ENCODE measurements at places on chromosomes 3 and 15. TPM values are rescaled to one million over a fixed set of nuclear protein-coding genes. Genes with fewer than 3 reads are reported as not detected.

GRCh38 chr3:189983612-189984011 is 137.1 kb downstream of the P3H2 start:
- no peak for DNase-seq

The MFGE8 gene
- total RNA-seq = 38.8 TPM

DNA sequence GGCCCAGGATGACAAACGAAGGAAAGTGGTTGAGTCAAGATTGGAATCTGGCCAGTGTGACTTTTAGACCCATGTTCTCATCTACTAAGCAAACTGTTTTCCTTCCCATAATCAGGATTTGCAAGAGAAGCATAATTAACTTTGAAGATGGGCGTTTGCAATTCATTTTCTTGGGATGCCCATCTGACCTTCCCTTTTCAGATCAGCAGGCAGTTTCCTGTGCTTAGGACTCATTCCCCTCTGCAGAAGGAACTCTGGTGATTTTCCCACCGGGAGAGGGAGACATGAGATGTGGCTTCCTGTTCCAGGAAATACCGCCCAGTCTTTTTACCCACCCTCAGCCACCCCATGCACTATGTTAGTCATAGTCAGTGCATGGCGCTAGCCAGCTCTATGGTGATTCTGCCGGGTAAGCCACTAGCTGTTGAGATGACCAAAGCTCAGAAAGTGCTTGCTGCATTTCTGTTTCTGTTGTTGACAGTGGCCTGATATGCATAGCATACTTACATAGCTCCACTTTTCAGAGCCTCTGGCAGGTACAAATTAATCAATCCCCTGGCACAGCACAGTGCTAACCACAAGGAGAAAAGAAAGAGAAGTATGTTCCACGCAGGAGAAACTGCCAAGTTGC is 129.4 kb downstream of the VGLL4 start:
- DNase-seq = peak; percentile 63

DNA sequence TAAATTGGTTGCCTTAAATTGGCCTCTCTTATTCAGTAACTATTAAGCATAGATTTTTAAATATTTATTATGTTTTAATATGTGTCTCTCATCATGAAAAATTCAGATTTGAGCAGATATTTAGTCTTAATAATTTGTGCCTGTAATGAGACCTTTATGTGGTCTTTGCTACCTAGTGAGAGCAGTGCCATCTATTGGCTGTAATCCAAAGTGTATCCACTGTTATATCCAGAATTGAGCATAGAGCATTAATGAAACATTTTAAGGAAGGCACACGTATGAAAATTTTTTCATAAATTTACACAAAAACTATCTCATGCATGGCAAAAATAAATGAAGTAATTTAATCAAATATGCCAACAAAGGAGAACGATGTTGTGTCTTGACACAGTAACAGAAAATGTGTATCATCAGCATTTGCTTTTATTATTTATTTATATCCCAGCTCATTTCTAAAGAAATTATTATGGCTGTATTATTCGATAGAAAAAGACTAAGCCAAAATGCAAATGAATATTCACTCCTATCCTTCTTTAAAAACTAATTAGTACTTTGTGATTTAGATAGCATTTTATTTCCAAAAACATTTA is 203.5 kb downstream of the RSRC1 start:
- peak; percentile 52 for DNase-seq

The ADGRG7 gene
- total RNA-seq = under 0.01 TPM

GRCh38 chr3:79236496-79236895 is 531.3 kb downstream of the ROBO1 start:
- DNase-seq = no peak

DNA sequence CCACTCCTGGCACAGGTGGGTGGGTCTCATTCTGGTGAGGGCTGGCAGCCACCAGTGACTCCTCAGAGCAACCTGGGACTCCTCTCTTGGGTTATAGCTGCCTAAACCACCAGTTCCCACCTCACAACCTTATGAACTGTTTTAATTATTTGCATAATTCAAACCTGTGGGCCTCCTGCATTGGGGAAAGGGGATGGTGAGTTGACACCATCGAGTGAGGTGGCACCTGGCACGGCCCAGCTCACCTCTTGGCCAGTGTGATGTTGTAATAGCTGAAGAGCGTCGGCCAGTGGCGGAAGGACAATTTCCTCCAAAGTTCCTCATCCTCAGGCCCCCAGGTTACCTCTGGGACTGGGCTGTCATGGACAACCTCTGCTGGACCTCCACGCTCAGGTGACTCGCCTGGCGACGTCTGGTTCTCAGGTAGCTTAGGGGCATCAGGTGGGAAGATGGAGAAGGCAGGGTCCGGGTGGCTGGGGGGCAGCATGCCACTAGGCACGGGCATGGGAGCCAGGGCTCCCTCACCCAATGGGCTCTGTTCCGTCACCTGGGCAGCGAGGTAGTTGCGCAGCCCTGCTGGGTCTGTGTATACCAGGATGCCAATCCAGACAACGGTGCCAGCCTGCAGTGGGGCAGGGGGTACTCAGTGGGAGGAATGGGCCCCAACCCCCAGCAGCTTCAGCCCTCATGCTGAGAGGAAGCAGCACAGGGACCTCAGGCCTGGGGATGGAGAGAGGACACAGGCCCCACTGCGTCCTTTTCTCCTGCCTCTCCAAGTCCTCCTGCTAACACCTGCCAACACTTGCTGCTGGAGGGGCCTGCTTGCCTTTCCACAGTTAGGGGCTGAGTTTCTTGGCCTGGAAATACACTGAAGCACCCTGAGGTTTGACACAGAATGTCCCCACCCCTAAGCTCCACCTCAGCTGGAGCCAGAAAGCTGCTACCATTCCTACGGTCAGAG is 38.5 kb downstream of the PTPN23 start:
- no peak for DNase-seq

- peak; percentile 21 for DNase-seq
Observed at GRCh38 chr3:124886168-124887056, 753 bp downstream of the ITGB5 start.

DNA sequence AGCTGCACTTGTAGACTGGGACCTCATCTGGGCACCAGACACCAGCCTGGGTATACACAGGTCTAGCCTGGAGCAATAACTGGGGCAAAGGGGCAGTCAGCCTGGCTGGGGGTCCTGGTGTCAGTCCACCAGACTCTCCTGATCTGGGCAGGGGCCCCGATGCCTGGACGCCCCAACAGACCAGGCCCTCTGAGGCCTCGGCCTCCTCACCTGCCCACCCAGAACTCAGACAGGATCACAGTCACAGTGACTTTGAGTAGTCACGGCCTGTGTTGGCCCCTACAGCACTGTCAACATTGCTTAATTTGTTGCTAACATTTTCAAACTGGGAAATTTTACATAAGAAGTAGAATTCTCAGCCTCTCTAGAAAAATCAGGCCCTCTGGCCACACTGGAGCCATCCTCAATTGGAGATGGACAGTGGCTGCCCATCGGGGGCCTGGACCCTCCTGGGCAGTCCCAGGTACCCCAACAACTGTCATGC is 5.8 kb downstream of the TWF2 start:
- DNase-seq = no peak

DNA sequence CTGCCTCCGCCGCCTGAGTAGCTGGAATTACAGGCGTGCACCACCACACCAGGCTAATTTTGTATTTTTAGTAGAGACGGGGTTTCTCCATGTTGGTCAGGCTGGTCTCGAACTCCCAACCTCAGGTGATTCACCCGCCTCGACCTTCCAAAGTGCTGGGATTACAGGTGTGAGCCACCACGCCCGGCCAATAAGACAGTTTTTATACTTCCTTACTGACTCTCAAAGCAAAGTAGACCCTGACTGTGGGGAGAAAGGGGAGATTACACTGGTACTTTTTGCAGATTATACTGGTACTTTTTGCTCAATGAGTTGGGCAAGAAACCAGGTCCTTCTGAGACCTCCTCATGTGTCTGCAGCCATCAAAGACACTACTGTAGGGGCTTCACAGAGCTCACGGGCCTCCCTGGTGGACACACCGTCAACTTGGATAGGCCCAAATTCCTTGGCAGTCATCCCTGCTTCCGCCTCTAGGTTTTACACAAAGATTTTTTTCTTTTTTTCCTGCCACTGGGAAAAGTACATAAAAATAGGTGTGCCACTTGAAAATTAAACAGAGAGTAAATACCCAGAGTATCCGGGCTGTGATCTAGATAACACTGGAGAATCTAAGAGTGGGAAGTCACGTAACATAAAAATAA is 143.3 kb upstream of the WNT5A start:
- no peak for DNase-seq

The MCF2L2 gene
- 0.26 TPM for total RNA-seq

The FRMD5 gene
- total RNA-seq = 2.0 TPM

GRCh38 chr15:69703532-69704187 is 251.0 kb downstream of the RPLP1 start:
- DNase-seq = no peak

DNA sequence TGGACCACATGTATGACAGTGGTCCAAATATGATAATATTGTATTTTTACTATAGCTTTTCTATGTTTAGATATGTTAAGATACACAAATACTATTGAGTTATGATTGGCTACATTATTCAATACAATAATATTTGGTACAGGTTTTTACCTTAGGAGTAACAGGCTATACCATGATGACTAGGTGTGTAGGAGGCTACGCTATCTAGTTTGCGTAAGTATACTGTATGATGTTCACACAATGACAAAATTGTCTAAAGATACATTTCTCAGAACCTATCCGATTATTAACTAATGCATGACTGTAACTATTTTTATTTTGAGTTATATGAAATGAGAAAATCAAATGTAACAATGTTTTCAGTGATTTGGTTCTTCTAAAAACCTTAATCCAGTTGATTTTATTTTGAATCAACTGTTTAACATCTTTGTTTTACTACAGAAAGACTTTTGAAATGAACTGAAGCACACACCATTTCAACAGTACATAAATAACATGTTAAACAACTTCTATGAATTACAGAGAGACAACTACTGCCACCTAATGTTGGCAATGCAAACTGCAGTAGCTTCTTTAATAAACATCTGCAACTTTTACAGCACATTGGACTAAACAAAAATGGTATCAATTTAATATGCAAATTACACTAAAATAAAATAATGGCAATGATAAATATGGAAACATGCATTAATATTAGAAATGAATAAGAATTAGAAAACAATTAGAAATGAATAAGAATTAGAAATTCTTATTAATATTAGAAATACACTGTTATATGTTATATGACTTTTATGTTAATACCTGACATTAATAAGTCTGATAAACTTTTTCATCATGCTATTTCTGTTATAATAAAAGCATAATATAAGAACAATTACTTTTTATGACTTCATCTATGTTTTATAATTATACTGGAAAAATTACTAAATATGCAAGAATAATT is 255.7 kb downstream of the MBNL1 start:
- DNase-seq = peak; percentile 64

DNA sequence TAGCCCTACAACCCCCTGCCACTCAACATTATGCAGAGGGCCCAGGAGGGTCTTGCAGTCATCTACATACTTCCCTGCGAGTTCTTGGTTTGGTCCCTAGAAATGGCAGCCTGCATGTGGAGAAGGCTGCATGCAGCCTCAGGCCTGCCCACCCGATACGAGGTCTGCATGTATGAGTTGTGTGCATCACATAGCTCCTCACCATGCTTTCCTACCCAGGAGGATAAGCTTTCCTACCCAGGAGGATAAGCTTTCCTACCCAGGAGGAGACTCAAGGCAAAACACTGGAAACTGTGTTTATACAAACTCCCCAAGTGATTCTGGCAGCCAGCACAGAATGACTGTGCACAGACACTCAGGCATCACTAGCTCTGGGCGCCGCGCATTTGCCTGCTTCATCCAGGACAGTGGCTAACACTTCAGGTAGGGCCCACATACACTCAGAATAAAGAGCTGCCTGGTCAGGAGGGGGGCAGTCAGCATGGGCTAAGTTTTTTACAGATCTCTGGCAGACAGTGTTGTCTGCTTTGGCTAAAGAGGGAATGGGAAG is 187.7 kb downstream of the THSD4 start:
- no peak for DNase-seq

The SLC35A5 gene
- 14.0 TPM for total RNA-seq

The SCN11A gene
- total RNA-seq = not detected

DNA sequence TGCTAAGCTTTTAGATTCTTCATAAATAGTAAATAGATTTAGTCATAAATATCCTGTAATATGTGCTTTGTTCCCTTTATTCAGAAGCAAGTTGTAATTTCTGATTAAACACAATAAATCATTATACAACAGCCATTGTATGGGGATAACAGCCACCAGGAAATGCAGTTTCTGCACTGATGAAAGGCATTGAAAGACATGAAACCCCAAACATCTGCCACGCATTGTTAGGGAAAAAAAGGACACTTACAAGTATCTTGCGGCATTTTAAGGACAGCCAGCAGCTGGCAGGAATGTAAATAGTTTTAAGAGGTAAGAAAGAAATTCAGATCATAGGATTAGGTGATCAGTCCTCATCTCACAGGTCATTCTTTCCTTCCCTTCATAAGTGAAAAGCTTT is 801.1 kb upstream of the LMCD1 start:
- DNase-seq = no peak

- no peak for DNase-seq
Observed at GRCh38 chr3:34387826-34388564, 589.6 kb downstream of the PDCD6IP start.

DNA sequence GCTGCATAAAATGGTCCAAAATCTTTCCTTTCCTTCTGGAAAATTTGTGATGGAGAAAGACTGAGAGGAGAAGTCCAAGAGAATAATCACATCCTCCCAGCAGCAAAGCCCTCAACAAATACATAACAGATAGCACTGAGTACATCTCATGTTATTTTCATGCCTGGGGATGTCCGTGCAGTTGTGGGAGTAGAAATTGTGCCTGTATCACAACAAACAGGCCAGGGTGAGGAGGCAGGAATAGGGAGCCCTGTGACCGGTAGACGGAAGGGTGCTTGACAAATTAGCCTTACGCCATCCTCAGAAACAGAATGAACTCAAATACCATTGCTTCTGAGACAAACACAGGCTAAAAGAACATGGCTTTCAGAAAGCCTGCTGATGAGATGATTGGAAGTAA is 333.2 kb upstream of the UMPS start:
- peak; percentile 71 for DNase-seq

- no peak for DNase-seq
Observed at GRCh38 chr15:67550522-67550921, 8.0 kb downstream of the MAP2K5 start.

The HTR3C gene
- not detected for total RNA-seq

GRCh38 chr15:71659730-71660067 is 150.7 kb upstream of the NR2E3 start:
- DNase-seq = peak; percentile 7

DNA sequence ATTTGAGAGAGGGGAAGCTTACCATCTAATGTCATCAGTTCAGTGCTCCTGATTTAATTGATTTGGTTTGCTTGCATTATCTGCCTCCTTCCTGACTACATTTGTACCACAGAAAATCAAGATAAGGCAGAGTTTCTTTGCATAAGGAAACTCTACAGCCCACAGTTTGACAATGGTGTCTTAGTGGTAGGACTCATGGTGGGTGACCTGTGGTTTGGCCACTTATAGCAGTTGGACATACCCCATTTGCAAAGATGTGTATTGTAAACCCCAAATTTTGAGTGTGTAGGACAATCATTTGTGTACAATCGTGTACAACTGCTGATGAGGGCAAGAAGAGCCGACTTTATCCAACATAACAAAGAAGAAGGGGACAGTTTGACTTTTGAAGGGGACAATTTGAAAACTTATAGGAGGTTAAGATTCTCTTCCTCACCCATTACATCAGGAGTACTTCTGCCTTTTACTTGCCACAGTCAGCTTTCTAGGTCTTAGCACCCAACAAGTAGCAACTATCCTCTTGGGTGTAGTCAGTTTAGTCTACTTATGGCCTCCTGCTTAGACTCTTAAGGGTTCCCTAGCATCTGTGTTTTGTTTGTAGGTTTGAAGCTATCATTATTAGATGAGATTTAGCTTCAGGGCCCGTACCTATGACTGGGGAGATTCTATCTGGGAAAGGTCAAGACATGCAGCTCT is 6.2 kb downstream of the TGFBR2 start:
- DNase-seq = no peak

GRCh38 chr15:74782259-74783071 is 585 bp downstream of the CSK start:
- no peak for DNase-seq

Data from bronchial epithelial cell (primary cell).